ENCODE measurements at places on chromosomes 3 and 15.

DNA sequence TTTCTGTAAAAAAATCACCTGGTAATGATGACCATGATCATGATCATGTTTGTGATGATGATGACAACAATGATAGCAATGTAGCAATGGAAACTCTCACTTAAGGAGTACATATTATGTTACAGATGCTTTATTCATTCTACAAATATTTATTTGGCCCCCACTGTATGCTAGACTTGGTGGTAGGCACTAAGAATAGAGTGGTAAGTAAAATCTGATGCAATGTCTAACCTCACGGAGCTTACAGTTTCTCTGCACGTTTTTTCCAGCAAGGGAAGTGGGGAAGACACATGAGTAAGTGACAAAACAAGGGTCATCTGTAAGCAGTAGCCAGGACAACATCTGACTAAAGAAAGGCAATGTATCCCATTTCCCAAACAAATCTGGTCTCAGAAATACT is 199.4 kb upstream of the MRPL3 start:
- DNase-seq = no peak

GRCh38 chr3:114846252-114846651 is 300.8 kb downstream of the ZBTB20 start:
- DNase-seq = no peak

DNA sequence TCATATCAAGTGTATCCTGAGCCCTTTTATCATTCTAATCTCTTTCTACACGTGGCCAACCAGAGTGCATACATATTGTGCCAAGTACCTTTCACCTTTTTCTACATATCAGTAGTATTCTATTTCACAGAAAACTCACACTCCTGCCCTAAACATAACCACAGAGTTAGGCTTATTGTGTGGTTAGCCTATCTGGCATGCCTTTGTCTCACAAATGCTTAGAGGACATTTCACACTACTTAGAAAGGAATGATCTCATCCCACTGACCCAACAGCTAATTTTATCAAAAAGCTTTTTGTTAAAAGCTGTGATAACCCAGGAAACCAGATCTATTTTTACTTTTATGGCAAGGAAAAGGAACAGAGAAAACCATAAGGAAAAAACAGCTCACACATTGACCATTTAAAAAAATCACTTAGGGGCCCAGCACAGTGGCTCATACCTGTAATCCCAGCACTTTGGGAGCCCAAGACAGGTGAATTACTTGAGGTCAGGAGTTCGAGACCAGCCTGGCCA is 17.8 kb upstream of the MAP4 start:
- DNase-seq = no peak

DNA sequence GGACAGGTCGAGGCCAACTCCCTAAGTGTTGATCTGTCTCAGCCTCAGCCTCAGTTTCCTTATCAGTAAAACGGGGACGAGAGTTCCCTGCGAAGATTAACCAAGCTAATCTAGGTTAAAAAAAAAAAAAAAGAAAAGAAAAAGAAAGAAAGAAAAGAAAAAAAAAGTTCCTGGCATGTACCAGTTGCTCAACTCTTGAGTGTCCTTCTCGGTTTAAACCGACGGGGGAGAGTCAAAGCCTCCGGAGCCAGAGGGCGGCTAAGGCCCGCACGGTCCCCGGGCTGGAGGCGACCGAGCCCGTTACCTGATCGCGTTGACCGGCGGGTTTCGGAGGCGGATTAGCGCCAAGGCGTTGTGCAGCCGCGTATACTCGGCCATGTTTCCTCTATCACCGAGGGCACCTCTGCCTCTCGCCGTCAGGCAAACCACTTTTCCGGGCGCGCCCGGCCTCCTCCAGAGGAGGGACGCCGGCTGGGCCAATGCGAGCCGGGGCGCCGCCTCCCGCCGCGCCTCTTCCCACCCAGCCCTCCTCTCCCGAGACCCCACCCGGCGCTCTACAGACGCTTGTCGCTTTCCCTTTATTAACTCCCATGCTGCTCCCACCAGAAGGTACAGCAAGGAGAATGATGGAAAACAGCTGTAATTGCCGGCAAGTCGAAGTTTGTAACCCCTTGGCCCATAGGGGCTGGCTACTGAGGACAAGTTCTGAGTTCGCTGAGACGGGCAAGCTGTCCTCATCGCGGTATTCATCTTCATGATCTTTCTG is at the start of gene EHHADH:
EHHADH (minus strand) TSS at position 405 of the 766 bp plus-strand sequence; CDS start at position 378, 27 bp downstream.
- DNase-seq = peak; percentile 79

DNA sequence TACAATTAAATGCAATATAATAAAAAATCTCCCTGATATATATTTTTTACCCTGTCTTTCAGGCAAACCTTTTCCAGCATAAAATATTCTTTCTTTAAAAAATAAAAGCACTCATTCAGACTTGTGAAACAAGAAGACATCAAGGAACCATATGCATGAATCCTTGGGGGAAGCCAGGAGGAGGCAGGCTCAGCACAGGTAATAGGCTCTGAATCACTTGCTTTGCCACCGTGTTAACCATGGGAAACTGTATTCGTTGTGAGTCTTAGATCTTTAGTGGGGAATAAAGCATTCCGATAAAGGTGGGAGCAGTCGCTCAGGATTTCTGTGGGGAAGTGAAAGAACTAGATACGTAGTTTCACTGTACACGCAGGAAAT is 42.4 kb downstream of the FBN1 start:
- no peak for DNase-seq

- no peak for DNase-seq
Measured at GRCh38 chr15:99385865-99386264, 134.6 kb downstream of the LRRC28 start.

GRCh38 chr3:102497571-102497970 is 62.8 kb downstream of the ZPLD1 start:
- no peak for DNase-seq

DNA sequence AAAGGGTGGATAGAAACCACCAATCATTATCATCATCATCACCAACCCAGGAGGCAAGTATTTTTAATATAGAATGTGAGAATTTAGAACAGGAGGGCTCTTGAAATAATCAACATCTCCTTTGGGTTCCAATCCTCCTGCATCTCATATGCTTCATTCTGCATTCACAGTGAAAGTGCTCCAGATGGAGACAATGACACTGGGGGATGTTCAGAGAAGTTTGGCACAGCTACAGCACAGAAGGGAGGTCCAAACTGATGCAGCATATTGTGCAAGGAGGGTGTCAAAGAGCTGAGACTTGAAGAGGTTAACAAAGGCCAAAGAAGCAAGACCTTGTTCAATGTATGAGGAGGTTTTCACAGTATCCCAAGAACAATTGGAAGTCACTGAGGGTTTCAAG is 767.1 kb downstream of the NTRK3 start:
- DNase-seq = no peak

DNA sequence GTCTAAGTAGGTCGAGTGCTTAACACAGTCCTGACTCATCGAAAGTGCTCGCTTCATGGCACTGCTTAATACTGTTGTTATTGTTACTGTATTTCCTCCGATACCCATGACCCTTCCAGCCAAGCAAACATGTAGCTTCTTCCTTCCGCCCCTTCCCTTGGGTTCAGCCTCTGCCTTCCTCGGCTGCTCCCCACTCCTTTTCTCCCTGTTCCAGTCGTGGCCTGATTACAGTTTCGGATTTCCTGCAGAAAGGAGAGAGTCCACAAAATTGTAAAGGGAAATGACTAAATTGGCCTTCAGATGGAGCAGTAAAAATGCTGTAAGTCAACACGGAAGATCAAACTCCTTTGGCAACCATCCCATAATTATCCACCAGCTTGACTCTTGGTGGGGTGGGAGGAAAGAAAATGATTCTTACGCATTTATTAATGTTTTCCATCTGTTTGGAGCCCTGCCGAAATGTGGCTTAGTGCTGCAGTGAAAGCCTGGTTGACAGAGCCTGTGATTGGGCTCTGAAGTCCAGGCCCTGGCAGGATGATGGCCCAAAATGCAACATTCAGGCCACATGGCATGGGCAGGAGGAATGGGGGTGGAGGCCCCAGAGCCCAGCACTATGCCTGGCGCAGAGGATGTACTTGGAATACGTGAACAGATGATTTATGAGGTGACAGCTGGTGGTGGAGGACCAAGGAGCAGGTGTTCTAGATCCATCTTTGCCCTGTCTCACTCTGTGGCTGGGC is 37.6 kb downstream of the FAM3D start:
- peak; percentile 91 for DNase-seq

DNA sequence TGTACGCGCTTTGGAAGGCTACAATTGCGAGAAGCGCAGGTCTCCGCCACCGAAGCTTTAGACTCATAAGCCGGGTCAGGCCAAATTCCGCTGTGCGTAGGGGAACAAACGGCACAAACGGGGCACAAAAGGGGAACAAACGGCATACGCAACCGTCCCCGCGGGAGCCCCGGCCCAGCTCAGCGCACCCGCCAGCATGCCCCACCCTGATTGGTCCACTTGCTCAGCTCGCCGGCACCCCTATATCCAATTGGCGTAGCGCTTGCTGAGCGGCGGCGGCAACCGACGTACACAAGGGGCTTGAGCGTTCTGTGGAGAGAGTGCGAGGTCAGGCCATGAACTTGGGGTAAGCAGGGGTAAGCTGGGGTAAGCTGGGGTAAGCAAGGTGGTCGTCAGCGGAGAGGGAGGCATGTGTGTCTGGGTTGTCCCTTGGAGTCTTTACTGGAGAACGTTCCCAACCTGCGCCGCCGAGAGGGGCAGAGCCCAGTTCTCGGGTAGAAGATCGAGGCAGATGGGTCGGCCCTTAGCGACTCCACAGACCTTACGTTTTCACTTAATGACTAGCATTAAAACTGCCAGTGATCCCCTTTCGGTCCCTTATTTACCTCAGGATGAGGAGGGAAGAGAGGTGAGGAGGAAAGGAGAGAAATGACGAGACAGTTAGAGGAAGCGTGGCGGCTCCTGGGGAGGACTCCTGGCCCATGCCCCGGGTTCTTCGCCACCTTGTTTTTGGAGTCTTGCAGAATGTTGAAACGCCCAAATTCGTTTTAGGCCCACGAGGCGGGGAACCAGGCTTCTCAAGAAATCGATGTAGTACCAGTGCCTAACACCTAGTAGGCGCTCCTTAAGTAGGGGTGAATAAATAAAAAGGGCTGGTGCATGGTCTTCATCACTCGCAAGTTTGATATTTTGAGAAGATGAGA is at the start of gene CCDC66:
CCDC66 (plus strand) TSS at position 268 of the 923 bp plus-strand sequence; CDS start at position 336, 68 bp downstream.
- peak; percentile 85 for DNase-seq

GRCh38 chr3:157094301-157094700 is 65.6 kb downstream of the CCNL1 start:
- DNase-seq = no peak

DNA sequence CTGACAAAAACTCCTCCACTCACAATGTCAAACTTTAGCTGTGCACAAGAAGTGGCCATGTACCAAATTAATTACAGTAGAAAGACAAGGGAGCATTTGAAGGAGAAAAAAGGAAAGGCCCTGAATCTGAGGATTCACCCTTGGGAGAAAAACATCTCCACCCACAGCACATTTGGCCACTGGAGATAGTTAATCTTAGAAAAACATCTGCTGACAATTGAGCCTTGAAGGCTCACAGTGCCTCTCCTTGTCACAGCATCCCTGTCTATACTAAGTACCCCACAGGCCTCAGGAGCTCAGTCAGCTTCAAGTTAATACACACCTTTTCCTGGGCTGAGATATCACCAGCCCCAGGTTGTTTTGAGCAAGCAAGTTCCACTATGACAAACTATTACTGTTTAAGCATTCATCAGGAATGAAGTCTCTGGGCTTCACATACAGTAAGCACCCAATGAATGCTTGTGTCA is 78.1 kb upstream of the SETMAR start:
- peak; percentile 37 for DNase-seq

- no peak for DNase-seq
Measured at GRCh38 chr3:32733631-32734229, 48.7 kb downstream of the CNOT10 start.

GRCh38 chr3:108130701-108131474 is 40.1 kb upstream of the CD47 start:
- no peak for DNase-seq

DNA sequence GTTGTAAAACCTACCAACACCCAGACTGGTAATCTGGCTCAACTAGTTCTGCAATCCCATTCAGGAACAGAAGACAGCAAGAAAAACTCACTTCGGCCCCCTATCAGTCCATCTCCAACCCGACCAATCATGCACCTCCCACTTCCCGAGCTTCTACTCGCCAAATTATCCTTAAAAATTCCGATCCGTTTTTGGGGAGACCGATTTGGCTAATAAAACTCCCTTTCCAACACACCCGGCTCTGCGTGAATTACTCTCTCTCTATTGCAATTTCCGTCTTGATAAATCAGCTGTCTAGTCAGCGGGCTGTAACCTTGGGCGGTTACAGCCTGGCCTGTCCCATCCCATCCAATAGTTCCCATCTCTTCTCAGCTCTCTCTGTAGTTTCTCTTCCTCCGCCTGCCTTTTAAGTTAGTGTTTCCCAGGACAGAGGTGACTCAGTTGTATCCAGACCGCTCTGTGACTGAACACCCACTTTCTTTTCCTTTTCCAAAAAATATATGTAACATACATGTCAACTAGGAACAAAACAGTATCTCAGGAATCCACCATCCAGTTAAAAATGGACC is 780 bp upstream of the ACAD9 start:
- peak; percentile 32 for DNase-seq

GRCh38 chr15:74270854-74271520 is 34.9 kb downstream of the CCDC33 start:
- DNase-seq = no peak

DNA sequence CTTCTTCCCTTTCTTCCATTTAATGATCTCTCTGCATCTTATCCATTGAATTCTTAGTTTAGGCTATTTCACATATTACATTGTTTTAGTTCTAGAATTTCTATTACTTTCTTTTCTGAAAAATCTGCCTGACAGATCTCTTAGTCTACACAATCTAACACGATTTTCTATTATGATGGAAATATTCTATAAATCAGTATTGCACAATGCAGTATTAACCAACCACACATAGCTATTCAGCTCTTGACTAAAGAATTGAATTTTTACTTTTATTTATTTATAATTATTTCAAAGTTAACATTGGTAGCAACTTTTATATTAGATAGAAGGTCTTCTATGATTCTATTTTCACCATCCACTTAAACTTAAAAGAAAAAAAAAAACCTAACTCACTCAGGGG is 36.2 kb upstream of the GOLGA8A start:
- no peak for DNase-seq

DNA sequence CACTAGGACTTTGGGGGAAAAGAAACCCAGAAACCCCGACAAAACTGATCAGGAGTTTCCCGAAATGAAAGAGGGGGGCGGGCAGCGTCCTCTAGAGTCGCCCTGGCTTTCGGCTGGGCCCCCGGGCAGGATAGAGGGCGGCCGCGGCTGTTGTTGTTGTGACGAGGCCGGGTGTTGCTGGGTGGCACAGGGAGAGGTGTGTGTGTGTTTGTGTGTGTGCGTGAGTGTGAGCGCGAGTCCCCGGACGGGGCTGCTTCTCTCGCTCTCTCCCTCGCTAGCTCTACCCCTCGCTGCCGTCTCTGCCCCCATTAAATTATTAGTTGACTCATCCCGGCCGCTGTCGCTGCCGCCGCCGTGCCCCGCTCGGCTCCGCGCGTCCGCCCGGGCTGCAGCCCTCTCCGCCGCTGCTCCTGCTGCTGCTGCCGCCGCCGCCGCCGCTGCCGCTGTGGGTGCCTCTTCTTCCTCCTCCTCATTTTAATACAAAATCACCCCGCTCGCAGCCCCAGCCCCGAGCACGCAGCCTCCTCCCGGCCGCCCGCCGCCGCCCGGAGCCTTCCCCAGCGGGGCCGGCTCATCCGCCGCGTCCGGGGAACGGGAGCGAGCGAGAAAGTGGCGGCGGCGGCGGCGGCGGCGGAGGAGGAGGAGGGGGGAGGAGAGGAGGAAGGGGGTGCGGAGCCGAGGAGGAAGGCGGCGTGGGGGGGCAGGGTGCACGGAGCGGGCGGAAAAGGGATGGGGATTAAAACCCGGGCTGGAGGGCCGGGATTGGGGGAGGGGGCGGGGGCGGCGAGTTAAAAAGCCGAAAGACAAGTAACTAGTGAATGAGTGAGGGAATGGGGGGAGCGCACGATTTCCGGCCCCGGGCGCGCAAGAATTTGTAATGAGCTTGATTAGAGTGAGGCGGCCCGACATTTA is at the start of gene SATB1:
SATB1 (minus strand) TSS at position 611 of the 912 bp plus-strand sequence. CDS start 4,372 bp downstream, outside the sequence.
- DNase-seq = peak; percentile 80

Measured in NCI-H524 (cell line).